ENCODE measurements at places on chromosomes 7 and 10.

GRCh38 chr7:43577485-43577951, 5.4 kb upstream of the STK17A start:
- no peak for DNase-seq

GRCh38 chr10:73253225-73253555, 746 bp upstream of the MRPS16 start:
- no peak for DNase-seq

GRCh38 chr10:84308481-84309304, 19.7 kb upstream of the CCSER2 start:
- no peak for DNase-seq

- DNase-seq = no peak
These were observed 31.4 kb upstream of the PDCD4 start for GRCh38 chr10:110840225-110840922.

DNA sequence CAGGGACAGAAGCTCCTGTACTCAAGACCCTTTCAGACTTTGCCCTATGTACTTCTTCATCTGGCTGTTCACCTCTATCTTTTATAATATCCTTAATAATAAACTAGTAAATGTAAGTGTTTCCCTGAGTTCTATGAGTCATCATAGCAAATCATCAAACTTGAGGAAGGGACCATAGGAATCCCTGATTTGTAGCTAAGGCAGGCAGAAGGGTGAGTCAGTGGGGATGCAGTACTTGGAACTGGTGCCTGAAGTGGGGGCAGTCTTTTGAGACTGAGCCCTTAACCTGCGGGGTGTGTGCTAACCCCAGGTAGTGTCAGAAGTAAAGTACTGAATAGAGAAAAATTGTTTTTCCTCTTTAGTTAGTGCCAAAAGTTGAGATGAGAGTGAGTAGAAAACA, 6.2 kb upstream of the TMEM243 start:
- DNase-seq = no peak

- no peak for DNase-seq
These were observed 273.1 kb downstream of the USP6NL start for GRCh38 chr10:11338160-11338844.

GRCh38 chr10:5582736-5583135, 58.0 kb downstream of the CALML3 start:
- DNase-seq = no peak

DNA sequence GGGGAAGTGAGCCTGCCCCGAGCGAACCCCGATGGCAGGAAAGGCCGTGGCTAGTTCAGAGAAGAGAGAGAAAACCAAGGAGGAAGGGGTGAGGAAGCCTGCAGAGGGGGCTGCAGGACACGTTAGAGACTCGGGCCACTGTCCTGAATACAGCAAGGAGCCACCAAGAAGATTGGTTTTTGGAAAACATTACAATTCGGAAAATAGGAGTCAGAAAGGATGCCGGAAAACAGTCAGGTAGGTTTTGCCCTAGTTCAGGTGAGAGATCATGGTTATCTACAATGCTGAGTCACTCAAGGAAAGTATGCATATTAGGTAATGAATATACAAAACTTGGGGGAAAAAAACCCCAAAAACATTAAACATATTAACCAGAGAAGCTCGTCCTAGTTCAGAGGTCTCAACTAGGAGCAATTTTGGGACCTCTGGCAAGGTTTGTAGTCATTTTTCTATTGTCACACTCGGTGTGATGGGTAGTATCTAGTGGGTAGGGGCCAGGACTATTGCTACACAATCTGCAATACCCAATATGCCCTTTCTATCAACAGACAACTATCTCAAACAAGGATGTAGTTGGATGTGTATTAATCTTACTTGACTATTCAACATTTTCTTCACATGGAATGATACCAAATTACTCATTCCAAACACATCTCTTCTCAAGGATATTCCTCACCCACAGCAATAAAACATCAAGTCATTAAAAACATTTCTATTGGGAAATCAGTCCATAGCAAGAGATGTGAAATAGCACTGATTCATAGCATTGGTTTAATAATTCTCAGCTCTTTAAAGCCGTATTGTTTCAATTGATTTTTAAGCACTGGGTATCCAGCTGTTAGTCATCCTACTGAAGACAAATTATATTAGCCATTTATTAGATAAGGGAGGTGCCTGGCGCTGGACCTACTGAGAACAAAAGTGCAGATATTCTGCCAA, 74.4 kb upstream of the RSU1 start:
- no peak for DNase-seq

DNA sequence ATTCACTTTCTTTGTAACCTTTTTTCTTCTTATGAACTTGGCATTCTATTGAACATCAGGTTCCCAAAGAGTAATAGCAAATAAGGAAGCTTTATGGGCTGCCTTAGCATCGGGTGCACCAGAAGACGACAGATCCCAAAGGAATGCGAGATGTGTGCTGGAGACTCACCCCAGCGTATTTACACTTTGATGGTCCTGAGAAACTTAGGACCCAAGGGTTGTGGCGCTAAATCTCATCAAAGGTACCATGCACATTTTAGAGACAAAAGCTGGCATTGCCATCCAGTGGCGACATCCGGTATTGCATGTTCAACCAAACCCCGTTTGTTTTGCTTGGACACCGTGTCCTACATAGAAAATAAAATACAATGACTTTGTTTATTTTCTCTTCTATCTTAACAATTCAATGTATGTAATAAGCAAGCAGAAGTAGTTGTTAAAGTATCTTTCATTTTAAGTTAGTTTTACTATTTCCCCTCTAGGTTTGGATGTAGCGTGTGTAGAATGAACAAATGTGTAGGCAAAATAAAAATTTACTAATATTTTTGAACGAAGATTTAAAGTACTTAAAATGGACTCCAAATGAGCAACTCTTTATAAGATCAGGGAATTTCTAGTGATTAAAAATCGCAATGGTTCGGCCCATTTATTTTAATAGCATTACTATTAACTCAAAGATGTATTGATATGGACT, 1154.8 kb downstream of the GATA3 start:
- DNase-seq = no peak

- no peak for DNase-seq
These were observed 127.9 kb upstream of the STK17A start for GRCh38 chr7:43454936-43455518.

DNA sequence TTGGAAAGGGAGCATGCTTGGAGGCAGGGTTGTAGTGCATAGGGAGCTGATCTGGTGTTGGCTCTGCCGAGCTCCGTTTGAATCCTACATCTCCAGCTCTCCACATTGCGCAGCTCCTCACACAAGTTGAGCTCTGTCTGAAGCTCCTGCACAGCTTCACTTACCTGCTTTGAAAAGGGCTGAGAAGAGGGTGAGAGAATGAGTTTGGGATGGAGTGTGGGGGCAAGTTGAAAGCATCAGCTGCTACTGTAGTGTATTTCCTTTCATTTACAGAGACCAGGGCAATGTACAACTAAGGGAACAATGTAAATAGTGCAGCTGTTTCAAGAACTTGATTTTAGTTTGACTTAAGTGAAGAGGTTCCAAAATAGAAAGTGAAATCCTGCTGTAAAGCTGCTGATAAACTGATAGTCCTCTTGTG, 88.5 kb downstream of the VTI1A start:
- no peak for DNase-seq

GRCh38 chr7:20307119-20307518, 23.6 kb upstream of the ITGB8 start:
- DNase-seq = no peak

GRCh38 chr7:116465125-116465524, 34.4 kb upstream of the CAV2 start:
- DNase-seq = no peak

DNA sequence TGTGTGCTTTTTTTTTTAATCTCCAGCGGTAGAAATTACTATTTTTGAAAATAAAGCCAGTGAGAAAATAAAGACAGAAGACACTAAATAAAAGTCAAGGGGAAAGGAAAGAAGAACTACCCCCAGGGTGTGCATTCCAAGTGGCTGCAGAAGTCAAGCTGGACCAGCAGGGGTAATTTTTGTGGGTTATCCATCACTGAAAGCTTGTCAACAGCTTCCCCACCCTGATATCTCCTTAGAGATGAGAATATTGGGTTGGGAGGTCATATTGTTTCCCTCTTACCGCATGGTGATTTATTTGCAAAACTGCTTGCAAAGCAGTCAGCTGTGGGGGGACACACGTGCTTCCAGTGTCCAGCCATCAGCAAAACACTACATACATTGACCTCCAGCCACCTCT, 46.4 kb downstream of the FAM107B start:
- DNase-seq = no peak

DNA sequence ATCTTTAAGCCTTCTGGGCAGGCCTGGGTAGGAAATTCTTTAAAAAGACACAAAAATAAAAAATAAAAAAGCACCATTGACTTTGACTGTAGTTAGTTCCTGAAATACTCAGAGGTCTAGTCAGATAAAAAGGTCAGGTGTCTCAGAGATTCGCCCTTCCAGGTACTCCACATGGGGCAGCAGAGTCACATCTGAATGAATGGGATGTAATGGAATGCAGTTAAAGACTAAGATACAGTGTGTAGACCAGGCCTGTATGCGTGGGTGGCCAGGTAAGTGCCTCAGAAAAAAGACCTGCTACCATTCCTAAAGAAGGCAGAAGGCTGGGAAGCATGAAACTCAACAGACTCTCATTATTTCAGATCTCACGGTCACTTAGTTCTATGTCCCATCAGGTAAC, 68.6 kb upstream of the SEM1 start:
- DNase-seq = no peak

DNA sequence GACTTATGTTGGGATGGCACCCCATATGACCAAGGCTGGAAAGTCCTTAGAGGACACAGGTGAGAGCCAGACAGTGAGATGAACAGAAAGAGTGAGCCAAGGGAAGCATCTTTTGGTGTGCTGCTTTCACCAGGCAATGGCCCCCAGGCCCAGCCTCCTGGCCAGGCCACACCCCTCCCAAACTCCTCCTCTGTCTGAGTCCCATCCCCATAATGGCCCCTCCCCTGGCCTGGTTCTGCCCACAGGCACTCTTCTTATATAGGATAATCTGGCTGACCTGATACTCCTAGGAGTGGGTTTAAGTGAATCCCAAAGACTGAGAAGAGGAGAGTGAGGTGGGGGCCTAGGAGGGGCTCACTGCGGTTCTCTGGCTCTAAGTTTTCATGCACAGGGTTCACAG, 252.5 kb downstream of the RPS24 start:
- no peak for DNase-seq

- no peak for DNase-seq
These were observed 356.6 kb downstream of the PAXIP1 start for GRCh38 chr7:154646126-154647013.

GRCh38 chr10:8992009-8992408, 937.5 kb downstream of the GATA3 start:
- no peak for DNase-seq

GRCh38 chr7:28615091-28615490, 202.8 kb downstream of the CREB5 start:
- DNase-seq = no peak

GRCh38 chr7:116279217-116279616, 68.9 kb downstream of the TES start:
- no peak for DNase-seq

DNA sequence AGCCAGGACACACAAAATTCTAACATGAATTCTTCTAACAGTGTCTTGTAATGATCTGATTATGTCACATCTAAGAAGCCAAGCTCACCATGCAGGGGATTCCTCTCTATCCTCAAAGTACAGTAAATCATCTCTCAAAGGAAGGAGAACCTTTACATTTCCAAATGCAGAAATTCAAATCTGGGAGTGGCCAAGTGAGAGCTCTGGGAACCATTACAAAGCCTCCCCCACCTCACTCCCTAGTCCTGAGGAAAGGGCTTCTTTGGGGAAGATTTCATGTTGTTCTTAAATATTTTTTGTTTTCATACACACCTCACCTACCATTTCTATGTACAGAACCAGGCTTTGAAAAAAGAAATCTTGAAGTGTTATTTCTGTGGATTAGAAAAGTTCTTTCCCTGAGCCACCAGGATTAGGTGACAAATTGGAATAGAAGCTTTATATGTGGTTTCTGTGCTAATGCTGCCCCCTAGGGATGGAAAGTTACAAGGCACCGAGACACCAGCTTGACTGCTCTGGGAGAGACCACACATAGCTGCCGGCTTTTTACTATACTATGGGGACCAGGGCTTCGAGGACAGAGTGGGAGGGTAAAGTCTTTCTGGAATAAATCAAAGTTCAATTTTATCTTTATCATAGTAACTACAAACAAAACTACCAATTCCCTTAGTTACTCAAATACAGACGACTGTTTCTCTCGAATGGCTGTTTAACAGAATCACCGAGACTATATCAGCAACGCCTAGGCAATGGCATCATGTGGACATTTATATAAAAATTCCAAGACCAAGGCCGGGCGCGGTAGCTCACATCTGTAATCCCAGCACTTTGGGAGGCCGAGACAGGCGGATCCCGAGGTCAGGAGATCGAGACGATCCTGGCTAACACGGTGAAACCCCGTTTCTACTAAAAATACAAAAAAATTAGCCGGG, 116.1 kb downstream of the RNF216 start:
- DNase-seq = peak; percentile 57

GRCh38 chr7:27501001-27501400, 161.7 kb downstream of the HIBADH start:
- DNase-seq = no peak

- DNase-seq = no peak
These were observed 21.2 kb downstream of the LSMEM1 start for GRCh38 chr7:112501801-112502503.

- no peak for DNase-seq
These were observed 65.7 kb downstream of the SND1 start for GRCh38 chr7:127717502-127718339.

DNA sequence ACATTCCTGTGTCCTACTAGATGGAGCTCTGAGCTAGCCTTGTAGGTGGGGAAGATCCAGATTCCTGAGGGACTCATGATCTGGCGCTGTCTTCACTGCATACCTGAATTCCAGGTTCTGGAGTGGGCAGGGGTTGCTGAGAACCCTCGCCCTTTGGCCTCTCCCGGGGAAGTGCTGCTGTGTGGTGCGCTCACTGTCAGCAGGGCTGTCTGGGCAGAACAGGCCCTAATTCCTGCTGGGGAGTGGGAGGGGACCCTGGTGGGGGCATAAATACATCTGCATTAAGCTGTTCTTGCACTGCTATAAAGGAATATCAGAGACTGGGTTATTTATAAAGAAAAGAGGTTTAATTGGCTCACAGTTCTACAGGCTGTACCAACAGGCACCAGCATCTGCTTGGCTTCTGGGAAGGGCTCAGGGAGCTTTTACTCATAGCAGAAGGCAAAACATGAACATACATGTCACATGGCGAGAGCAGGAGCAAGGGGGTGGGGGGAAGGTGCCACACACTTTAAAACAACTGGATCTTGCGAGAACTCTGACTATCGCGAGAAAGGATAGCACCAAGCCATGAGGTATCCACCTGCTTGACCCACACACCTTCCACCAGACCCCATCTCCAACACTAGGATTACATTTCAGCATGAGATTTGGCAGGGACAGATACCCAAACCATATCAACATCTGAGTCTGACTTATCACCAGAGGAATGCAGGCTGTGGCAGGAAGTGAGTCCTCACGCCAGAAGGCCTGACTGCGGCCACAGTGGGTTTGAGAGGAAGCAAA, 115.0 kb downstream of the ADCY1 start:
- DNase-seq = no peak

DNA sequence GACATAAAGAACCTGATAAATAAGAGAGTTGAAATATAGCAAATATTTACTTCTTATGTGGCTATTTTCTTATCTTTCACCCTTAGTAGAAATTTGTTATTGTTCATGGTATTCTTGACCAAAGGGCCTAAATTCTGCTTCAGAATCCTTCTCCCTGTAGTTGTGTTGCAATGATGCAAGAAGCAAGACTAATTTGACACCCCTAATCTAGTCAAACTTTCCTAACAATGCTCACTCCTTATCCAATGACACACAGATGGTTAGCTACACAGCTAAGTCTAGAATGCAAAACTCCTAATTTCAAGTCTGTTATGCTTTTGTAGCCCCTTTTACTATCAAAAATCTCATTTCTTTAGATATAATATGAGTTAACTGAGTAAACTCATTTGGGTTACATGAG, 56.1 kb downstream of the TWIST1 start:
- DNase-seq = no peak

All from NCI-H2081 treated with DMSO at 0.1 percent for 48 hours (cell line).